ENCODE measurements at places on chromosomes 7 and 10.

DNA sequence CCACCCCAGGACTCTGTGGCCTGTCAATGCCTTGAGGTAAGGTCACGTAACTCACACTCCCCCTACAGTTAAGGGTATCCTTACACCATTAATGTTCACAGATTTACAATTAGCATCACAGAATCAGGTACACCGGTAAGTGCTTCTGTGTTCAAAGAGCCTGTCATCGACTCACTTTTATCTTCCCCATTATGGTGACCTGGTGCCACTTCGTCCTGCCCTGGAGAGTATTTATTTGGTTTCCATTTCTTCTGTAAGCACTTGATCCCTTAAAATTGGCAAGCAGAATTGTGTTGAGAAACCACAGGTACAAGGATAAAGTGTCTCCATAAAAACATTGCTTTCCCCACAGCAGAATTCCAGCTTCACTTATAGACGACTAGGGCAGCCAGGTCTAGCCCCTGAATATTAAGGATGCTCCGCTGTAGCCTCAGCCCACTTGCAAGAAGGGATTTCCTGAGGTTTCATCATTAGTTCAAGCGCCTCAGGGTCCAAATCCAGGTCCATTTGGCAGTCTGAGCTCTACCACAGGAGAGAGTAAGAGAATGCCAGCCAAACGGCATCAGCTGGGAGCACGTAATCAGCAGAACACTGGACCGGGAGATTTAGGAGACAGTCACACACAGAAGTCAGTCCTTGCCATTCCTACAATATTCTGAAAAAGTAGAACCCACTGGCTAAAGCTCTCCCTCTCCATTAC is 10.1 kb downstream of the ATXN7L1 start:
- no peak for DNase-seq

DNA sequence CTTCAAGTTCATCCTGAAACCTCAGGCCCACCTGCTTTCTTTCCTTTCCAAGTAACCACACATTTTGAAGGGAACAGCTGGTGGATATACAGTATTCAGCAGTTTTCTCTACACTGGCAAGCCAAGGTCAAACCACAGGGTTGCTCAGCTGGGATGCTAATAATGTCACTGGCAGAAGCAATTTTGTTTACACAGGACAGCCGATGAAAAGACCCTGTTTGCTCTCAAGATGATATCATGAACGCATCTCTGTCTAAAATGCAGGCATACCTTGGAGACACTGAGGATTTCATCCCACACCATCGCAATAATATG is 186.2 kb downstream of the USP6NL start:
- no peak for DNase-seq

DNA sequence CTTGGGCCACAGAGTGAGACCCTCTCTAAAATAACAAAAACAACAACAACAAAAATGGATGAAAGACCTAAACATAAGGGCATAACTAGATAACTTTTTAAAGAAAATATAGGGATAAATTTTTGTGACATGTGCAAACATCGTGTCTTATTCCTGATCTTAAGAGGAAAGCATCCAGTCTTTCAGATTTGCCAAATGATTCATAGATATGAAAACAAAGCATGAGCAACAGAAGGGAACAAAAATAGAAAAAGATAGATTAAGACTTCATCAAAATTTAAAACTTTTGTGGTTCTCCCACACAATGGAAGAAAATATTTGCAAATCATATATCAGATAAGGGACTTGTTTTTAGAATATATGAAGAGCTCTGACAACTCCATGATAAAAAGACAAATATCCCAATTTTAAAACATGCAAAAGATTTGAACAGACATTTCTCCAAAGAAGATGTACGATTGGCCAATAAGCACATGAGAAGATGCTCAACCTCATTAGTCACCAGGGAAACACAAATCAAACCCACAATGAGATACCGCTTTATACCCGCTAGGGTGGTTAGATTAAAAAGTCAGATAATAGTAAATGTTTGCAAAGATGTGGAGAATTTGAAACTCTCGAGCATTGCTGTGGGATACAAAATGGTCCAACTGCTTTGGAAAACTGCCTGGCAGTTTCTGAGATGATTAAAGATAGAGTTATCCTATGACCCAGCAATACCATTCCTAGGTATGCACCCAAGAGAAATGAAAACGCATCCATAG is 20.3 kb downstream of the PPIF start:
- DNase-seq: no peak

GRCh38 chr7:123682690-123683089 is 27.0 kb downstream of the LMOD2 start:
- no peak for DNase-seq

DNA sequence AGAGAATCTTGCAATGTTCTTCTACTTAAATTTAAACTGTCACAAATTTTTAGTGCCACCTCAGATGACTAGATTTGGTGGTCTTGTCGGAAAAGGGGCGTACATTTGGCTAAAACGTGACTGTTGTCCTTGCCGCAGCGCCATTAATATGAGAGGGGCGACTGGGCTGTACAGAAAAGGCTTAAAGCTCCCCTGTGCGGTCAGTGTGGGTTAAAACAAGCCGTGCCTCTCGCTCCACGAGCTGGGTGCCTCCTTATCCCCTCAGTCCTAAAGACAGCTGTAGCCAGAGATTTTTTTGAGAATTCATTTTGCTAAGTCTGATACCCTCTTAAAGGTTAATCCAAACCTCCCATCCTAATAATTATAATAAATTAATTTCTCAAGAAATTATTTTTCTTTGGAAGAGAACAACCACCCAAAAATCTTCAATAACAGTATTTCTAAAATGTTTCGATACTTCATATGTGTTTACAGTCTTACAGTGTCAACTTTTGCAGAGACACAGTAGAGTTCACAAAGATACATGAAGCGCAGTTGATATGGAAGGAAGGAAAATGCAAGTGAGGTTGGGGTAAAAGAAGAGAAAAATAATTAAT is 68.6 kb downstream of the C7orf25 start:
- DNase-seq: no peak
